Metanephros (tissue), 2 donors: ENCODE measurements at places on chromosomes 16 and 17. TPM values are rescaled to one million over a fixed set of nuclear protein-coding genes. Genes with fewer than 3 reads are reported as not detected.

The CX3CL1 gene
- 30.6 TPM for total RNA-seq

The CCL23 gene
- total RNA-seq = 0.35 TPM

The ABCC6 gene
- 23.2 TPM for total RNA-seq

The ATP2A3 gene
- 12.6 TPM for total RNA-seq

The TEX19 gene
- not detected for total RNA-seq

The DOC2B gene
- total RNA-seq = 63.1 TPM

The IKZF3 gene
- total RNA-seq = 0.76 TPM

The CALB2 gene
- total RNA-seq = 0.47 TPM

The TMEM238L gene
- total RNA-seq = 5.0 TPM

The IRF8 gene
- total RNA-seq = 17.5 TPM

The CDRT15 gene
- total RNA-seq = not detected

The TBC1D3B gene
- total RNA-seq = 4.0 TPM

The MNT gene
- total RNA-seq = 10.2 TPM

The GPR142 gene
- total RNA-seq = 0.29 TPM

The TP53TG3 gene
- total RNA-seq = not detected

The ORMDL3 gene
- total RNA-seq = 70.4 TPM

The FBXW10 gene
- 0.18 TPM for total RNA-seq

The AXIN2 gene
- 40.6 TPM for total RNA-seq

The ELMO3 gene
- 6.3 TPM for total RNA-seq

The KRTAP9-4 gene
- total RNA-seq = not detected

The MT1M gene
- 1.5 TPM for total RNA-seq

The KRTAP2-1 gene
- total RNA-seq = not detected

The SCRN2 gene
- 48.4 TPM for total RNA-seq

The KRT39 gene
- 0.18 TPM for total RNA-seq

The CKLF gene
- total RNA-seq = 36.8 TPM

The PRR29 gene
- total RNA-seq = 0.99 TPM

The CHST4 gene
- total RNA-seq = not detected

The HSBP1 gene
- total RNA-seq = 107 TPM

The C1QTNF1 gene
- total RNA-seq = 8.8 TPM

The TEX14 gene
- 0.29 TPM for total RNA-seq

The SOST gene
- total RNA-seq = 12.2 TPM

The ABCC12 gene
- total RNA-seq = not detected

The PRSS22 gene
- total RNA-seq = 4.1 TPM

The CFAP97D1 gene
- total RNA-seq = not detected

The GCGR gene
- total RNA-seq = 14.0 TPM

The TCAP gene
- total RNA-seq = 70.2 TPM

The SLFN12L gene
- total RNA-seq = 0.58 TPM
